Hematopoietic multipotent progenitor cell treated with erythropoietin and hydrocortisone succinate and interleukin-3 and kit ligand, for 6 days (in vitro differentiated cells): ENCODE measurements at places on chromosomes 6 and 20.

- DNase-seq: no peak
Measured at GRCh38 chr6:166656230-166657151, 29.4 kb upstream of the RPS6KA2 start.

GRCh38 chr6:142764311-142764710 is 180.7 kb downstream of the HIVEP2 start:
- DNase-seq: no peak

DNA sequence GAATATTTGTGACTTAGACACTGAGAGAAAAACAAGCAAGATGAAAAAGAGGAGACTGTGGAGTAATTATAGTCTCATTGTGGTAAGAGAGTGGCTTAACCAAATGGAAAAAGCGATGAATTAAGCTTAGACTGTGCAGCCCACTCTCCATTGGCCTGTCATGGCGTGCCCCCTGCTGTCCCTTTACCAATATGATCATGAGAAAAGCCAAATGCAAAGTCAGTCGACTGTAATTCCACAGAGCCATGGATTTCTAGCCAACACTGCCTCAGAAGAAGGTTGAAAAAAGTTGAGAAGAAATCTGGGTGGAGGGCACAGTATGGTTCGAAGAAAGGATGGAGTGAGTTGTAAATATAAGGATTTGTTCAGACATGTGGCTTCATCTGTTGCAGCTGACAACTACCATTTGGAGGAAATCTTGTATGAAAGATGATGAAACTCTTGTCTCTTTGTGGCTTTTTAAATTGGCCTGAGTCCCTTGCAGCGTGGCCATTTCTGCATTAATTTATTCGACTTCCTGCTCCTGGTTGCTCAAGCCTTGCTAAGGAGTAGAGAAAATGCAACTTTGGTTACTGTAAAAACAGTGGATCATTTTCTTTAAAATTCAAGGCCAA is 251.4 kb downstream of the DOK5 start:
- DNase-seq: no peak

- DNase-seq: no peak
Measured at GRCh38 chr6:149140910-149141290, 176.6 kb upstream of the TAB2 start.

DNA sequence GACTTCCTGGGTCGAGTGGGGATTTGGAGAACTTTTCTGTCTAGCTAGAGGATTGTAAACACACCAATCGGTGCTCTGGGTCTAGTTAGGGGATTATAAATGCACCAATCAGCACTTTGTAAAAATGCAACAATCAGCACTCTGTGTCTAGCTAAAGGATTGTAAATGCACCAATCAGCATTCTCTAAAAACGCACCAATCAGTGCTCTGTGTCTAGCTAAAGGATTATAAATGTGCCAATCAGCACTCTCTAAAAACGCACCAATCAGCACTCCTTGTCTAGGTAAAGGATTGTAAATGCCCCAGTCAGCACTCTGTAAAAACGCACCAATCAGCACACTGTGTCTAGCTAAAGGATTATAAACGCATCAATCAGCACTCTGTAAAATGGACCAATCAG is 209.0 kb upstream of the SLC35B3 start:
- no peak for DNase-seq

- no peak for DNase-seq
Measured at GRCh38 chr6:158628542-158628941, 16.0 kb downstream of the DYNLT1 start.

DNA sequence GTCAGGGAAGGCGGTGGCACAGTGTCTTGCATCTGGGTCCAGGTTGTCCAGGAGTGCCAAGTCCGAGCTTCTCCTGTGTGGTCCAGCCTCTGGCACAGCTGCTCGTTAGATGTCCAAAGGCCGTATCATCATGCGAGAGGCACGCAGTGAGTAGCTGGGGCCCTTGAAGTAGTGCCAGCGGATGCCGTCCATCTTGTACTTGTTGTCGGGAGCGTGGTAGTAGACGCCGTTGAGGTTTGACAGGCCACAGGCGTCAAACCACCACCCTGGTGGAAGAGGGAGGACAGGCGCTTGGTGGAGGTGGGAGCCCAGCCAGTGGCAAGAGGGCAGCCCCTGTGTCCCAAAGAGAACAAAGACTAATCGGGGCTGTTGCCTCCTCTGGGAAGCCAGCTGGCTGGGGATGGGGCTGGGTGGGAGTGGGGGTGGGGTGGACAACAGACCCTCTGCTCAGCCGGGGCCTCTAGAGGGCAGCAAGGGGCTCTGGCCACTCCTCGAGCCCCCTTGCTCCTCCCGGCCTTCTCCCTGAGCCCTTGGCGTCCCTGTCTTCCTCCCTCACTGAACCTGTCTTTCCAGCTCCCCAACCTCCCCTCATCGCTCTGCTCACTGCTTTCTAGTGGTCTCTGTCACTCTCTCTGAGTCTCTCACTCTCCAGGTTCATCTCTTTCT is 39.5 kb downstream of the FAM110A start:
- no peak for DNase-seq

GRCh38 chr6:134636186-134636799 is 313.6 kb downstream of the ALDH8A1 start:
- no peak for DNase-seq

DNA sequence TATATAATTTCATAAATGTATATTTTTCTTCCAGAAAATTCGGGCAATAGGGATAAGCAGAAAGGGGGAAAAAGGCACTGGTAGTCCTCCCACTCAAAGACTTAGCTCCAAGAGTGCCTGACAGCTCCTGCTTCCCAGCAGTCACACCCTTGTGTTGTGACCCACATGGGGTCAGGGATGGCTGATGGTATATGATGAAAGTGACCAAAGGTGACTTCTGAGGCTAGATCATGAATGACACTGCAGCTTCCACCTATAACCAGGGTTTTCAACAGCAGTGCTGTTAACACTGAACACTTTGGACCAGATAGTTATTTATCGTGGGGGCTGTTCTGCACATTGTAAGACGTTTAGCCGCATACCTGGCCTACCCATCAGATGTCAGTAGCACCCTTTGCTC is 22.3 kb downstream of the FAM50B start:
- no peak for DNase-seq

GRCh38 chr20:6618051-6618450 is 149.4 kb upstream of the BMP2 start:
- no peak for DNase-seq
